ENCODE measurements at places on chromosomes 1 and 21.

DNA sequence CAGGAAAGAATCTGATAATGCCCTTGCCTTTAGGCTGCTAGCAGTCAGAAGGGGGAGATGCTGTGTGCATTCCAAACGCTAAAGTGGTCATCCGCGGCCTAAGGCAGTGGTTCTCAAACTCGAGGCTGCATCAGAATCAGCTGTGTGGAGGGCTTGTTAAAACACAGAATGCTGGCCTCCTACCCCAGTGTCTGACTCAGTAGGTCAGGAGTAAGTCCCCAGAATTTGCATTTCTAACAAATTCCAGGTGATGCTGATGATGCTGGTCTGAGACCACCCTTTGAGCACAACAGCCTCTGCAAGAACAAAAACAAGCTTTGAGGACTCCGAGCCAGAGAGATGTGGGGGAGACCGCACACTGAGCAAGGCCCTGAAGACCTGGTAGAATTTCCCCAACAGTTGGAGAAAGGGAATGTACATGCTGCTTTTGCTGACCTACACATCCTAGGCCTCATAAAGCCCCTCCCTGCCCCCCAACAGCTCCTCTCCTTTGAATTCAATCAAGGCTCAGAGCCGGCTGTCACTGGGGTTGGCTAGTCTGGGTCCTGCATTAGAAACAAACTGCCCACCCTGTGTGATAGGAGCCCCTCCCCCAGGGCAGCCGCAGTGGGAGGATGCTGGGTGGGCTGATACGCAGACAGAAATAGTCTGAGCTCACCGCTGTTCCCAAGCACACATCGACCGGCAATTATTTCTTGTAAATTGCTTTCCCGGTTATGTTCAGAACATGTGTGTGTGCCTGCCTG is 27.1 kb downstream of the SHISAL2A start:
- no peak for ATAC-seq

DNA sequence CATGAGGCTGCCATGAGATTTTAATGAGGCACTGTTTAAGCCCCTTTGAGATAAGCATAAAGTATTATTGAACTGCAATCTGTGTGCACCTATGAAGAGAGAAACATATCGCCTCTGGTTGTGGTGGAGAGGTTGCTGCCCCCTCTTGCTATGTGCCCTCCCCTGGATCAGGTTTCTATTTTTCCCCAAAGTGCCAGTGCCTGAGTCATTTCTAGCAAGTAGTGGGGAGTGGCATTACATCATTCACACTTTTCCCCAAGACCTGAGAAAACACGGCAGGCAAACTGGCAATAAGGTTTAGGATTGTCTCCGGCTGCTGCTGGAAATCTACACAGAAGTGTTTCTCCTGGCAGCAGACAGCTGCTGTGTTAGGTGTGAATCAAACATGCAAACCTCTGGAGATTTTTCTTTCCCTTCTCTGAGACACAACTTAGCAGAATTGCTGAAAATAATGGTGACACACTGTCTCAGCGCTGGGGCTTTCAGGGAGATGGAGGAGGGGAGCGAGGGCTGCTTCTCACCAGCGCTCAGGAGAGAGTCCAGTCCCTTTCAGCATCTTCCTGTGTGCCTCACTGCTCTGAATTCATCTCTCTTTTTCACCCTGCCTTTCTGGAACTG is 13.7 kb upstream of the RGS16 start:
- peak; percentile 19 for ATAC-seq

- ATAC-seq, result no peak
Measured at GRCh38 chr1:33435096-33435820, 4.4 kb upstream of the PHC2 start.

DNA sequence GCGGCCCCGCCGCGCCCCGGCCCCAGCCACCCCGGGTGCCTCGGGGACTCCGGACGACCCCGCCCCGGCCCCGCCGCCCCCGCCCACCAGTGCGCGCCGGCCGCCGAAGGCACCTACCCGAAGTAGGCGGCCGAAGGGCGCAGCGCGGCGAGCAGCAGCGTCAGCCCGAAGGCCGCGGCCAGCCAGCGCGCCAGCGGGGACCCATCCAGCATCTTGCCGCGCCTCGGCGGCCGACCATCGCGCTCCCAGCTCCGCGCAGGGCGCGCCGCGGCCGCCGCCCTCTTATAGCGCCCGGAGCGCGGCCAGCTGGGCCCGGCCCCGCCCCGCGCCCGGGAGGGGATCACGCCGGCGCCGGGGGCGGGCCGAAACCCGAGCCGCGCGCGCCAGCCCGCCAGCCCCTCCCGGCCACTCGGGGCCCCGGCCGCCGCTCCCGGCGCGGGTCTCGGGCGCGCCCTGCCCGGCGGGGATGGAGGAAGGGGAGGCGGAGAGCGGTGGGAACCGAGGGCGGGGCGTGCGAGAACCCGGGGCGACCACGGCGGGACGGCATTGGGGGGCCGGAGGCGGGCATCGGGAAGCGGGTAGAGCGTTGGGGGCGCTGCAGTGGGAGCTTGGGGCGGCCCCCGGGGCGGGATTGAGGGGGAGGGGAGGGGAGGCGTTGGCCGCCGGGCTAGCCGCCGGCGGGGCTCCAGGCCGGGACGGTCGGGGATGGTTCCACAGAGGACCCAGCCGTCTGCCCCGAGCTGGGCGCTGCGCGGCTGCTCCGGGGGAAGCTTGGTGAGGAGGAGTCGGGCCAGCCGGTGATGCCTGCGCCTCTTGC is at the start of gene WNT9A:
Gene WNT9A, minus strand, starts transcription at position 257 of the 817 bp plus-strand sequence. Its CDS starts 45 bp downstream, at position 212.
- peak; percentile 26 for ATAC-seq

DNA sequence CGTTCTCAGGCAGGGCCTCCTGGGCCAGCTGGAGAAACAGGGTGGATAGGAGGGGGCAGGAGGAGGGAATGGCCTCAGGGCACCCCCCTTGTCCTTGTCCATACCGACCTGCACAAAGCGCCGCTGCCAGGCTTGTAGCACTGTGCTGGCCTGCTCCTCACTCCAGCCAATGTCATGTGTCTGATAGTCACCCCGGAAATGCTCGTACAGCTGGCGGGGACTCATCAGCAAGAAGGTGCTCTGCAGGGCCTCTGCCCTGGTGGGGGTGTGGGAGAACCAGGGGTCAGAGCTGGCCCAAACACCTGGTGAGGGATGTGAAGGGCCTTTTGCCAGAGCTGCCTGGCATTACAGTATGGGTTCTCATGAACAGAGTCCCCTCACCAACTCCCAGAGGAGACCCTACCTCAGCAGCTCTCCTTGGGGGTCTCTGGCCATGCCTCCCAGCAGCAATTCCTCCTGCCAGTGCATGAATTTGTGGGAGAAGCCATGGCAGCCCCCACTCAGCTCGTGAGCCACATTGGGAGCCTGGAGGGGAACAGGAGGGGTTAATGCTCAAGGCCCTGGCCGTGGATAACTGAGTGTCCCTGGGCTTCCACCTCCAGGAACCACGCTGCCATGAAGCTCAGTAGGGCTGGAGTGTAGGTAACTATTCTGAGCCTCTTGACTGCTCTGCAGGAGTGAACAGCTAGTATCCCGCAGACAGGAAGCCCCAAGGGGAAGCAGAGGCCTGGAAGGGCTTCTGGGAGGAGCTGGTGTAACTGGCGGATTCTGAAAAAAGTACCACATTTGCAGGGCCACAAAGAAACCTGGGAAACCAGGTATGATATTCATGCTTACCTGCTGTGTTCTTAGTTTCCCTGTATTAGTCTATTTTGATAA is 13.3 kb downstream of the PTCH2 start:
- no peak for ATAC-seq

GRCh38 chr1:22500471-22500870 is 48.8 kb downstream of the ZBTB40 start:
- ATAC-seq, result no peak
